Naive thymus-derived CD8-positive, alpha-beta T cell (primary cell): ENCODE measurements at places on chromosomes 11 and 22. TPM values are rescaled to one million over a fixed set of nuclear protein-coding genes. Genes with fewer than 3 reads are reported as not detected.

ABCC8 gene
- not detected for total RNA-seq

FDX1 gene
- 12.4 TPM for total RNA-seq

MMP8 gene
- not detected for total RNA-seq

LRRC75B gene
- not detected for total RNA-seq

CYP2R1 gene
- 14.7 TPM for total RNA-seq

P4HA3 gene
- total RNA-seq: not detected

TRPM5 gene
- total RNA-seq: 0.60 TPM

UPK3A gene
- not detected for total RNA-seq

MS4A4A gene
- not detected for total RNA-seq

ZDHHC5 gene
- total RNA-seq: 75.2 TPM

DSCAML1 gene
- total RNA-seq: 1.3 TPM

DNA sequence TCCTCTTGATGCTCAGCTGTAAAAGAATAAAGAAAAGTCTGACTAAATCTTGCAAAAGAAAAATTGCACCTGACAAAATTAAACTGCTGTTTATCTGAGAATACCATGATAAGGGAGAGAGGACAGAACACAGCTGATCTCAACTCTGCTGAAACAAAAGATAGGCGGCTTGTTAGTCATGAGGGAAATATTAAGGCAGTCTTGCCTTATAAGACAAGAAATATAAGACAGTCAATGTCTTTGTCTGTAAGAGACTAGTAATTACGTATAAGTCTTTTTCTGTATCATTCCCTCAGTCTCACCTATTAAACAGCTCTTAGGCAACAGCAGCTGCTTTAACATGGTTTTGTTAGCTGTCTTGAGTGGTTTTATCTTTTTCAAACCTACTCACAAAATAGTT is 296.6 kb downstream of the LUZP2 start:
- H3K4me3 ChIP-seq: no peak overlapping the region
- no peaks in the 10 kb centered on the region for H3K4me1 ChIP-seq
- no peak for DNase-seq
- no peaks in the 10 kb centered on the region for H3K36me3 ChIP-seq

GRCh38 chr22:32926600-32926999 is 125.1 kb downstream of the TIMP3 start:
- no peak overlapping the region for H3K27ac ChIP-seq
- no peak for DNase-seq
- no peaks in the 10 kb centered on the region for H3K4me1 ChIP-seq
- no peaks in the 10 kb centered on the region for H3K36me3 ChIP-seq
- H3K27me3 ChIP-seq: no peaks in the 10 kb centered on the region
- no peak overlapping the region for H3K4me3 ChIP-seq

DNA sequence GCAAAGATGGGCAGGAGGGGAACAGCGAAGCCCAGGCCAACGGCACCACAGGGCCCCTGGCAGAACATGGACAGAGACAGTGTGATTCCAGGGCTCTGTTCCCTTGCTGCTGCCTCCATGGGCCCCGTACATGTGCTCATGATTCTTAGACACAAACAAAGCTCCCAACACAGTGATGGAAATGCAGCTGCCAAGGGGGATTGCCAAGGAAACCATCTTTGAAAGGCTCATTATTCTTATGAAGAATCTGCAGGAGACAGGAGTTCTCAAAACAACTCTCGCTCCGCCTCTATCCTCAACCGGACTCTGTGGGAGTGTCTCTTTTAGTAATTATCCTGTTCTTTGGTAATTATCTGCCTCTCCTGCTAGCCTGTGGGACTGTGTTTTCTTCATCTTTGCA is 32.2 kb downstream of the SERPINH1 start:
- H3K4me3 ChIP-seq: no peak overlapping the region
- DNase-seq: no peak
- H3K36me3 ChIP-seq: no peaks in the 10 kb centered on the region
- H3K27me3 ChIP-seq: no peaks in the 10 kb centered on the region
- H3K27ac ChIP-seq: no peak overlapping the region

DNA sequence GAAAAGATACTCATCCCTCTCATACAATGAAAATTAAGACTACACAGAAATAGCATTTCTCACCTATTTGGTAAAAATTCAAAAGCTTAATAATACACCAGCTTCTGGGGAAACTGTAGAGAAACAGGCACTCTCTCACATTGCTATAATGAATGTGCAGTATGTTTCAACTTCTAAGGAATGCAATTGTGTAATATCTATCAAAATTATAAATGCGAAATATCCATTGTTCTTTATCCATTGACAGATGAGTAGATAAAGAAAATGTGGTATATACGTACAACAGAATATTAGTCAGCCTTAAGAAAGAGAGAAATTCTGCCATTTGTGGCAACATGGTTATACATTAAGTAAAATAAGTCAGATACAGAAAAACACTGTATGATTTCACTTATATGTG is 101.4 kb upstream of the OR9G4 start:
- no peaks in the 10 kb centered on the region for H3K4me1 ChIP-seq
- H3K36me3 ChIP-seq: no peaks in the 10 kb centered on the region
- DNase-seq: no peak
- no peak overlapping the region for H3K27ac ChIP-seq
- H3K4me3 ChIP-seq: no peak overlapping the region

GRCh38 chr11:47918882-47919495 is 61.4 kb upstream of the PTPRJ start:
- no peaks in the 10 kb centered on the region for H3K36me3 ChIP-seq
- no peaks in the 10 kb centered on the region for H3K27me3 ChIP-seq
- H3K27ac ChIP-seq: peak overlapping the region; percentile 90
- H3K4me3 ChIP-seq: no peak overlapping the region

GRCh38 chr11:11409901-11410300 is 56.9 kb upstream of the CSNK2A3 start:
- no peak for DNase-seq
- H3K27ac ChIP-seq: no peak overlapping the region
- H3K27me3 ChIP-seq: peaks cover 13% of the 10 kb centered on the region
- no peak overlapping the region for H3K4me3 ChIP-seq
- H3K4me1 ChIP-seq: no peaks in the 10 kb centered on the region

DNA sequence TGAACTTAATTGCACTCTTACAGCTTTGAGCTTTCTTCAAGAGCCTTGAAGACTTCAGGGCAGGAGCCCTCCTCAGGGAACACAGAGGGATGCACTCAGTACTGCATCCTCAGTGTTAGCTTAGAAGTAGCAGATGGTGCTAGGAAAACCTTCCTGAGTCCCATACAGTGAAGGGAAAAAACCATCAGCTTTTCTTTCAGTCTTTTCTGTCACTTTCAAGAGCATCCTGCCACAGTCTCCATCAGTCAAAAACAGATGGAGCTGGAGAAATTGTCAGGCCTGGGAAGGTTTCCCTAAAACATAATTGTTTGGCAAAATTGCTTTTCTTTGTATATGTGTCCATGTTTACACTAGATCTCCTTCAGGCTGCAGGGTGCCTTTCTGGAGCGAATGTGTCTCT is 384.1 kb downstream of the NELL1 start:
- DNase-seq: no peak
- H3K36me3 ChIP-seq: no peaks in the 10 kb centered on the region
- no peaks in the 10 kb centered on the region for H3K4me1 ChIP-seq
- H3K27me3 ChIP-seq: no peaks in the 10 kb centered on the region

DNA sequence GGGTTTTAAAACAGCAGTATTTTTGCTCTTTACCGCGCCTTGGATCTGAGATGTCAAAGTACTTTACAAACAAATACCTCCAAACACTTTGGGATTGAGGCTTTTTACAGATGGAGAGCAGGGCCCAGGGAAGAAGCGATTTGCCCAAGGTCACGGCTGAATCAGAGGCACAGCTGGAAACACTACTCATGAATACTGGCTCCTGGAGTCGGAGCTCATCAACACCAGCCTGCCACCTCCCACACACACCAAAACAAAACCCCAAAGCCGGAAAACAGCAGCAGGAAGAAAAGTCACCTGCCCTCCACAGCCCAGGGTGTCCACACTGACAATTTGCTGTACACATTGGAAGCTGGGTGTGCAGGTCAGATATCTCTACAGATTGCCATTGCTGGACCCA is 339.4 kb downstream of the CADM1 start:
- H3K27me3 ChIP-seq: peaks cover 28% of the 10 kb centered on the region
- no peaks in the 10 kb centered on the region for H3K4me1 ChIP-seq
- no peak overlapping the region for H3K4me3 ChIP-seq
- DNase-seq: no peak
- H3K36me3 ChIP-seq: no peaks in the 10 kb centered on the region

DNA sequence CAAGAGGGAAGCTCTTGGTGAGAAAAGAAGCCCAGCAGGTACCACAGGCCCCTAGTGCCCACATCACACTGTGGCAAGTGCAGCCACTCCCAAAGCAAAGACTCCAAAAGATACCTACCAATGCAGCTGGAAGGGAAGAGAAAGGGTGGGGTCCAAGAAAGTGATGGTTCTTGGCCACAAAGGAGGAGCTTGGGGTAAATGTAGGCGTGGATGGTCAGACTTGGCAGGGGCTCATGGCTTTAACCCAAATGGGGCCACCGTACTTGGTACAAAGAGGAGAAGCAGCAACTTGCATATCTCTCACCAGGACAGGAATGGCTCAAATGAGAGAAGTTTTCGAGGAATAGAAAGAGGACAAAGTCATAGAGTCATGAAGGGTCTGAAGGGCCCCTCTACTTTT is 4.8 kb downstream of the MAP3K11 start:
- H3K27ac ChIP-seq: peak overlapping the region; percentile 78
- no peak overlapping the region for H3K4me3 ChIP-seq
- peaks cover 41% of the 10 kb centered on the region for H3K4me1 ChIP-seq
- no peaks in the 10 kb centered on the region for H3K36me3 ChIP-seq
- DNase-seq: no peak

GRCh38 chr11:57015679-57016078 is 27.0 kb downstream of the OR5AK2 start:
- H3K27me3 ChIP-seq: peaks cover 4% of the 10 kb centered on the region
- no peak overlapping the region for H3K4me3 ChIP-seq
- H3K36me3 ChIP-seq: no peaks in the 10 kb centered on the region
- no peak for DNase-seq
- H3K27ac ChIP-seq: no peak overlapping the region

- no peak for DNase-seq
- no peaks in the 10 kb centered on the region for H3K27me3 ChIP-seq
- H3K27ac ChIP-seq: no peak overlapping the region
Observed at GRCh38 chr11:35388061-35388460, 31.3 kb downstream of the SLC1A2 start.

DNA sequence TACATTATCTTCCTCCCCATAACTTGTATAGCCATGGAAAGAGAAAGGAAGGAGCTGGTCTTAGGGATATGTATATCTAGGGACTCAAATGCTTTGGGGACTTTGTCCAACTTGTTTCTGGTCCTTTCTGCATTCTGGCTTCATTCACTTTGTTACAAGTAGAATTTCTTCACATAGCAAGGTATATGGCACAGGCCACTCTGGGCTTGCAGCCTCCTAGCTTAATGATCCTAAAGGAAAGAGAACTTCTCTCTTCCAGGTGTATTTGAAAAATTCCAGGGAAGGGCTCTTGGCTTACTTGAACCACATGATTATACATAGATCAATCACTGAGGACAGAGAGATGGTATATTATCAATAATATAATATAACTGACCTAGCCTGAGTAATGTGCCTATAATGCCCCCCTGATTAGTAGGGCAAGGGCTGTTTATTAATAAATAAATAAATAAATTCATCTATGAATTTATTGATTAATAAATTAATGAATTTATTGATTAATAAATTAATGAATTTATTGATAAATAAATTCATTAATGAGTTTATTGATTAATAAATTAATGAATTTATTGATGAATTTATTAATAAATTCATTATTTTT is 48.2 kb upstream of the CEP295 start:
- H3K27me3 ChIP-seq: peaks cover 4% of the 10 kb centered on the region
- no peak overlapping the region for H3K4me3 ChIP-seq
- peaks cover 6% of the 10 kb centered on the region for H3K4me1 ChIP-seq
- H3K27ac ChIP-seq: no peak overlapping the region
- no peaks in the 10 kb centered on the region for H3K36me3 ChIP-seq

DNA sequence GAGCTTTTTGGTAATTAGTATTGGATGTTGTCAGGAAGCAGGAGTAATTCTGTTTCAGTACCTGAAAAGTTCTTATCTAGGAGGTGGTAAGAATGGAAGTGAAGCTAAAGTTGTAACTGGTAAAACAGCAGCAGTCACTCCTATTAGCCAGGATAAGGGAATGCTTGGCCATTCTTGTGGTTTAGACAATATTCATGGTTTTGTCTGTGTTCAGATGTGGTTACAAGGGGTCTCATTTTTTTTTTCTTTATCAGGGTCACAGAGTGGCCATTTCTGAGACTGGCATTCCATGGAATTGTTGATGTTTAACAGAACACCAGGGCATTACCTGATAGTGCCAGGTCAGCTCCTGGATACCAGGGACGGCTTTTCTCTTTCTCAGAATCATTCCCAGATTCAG is 23.8 kb downstream of the TAF1D start:
- peaks cover 43% of the 10 kb centered on the region for H3K36me3 ChIP-seq
- H3K4me1 ChIP-seq: peaks cover 14% of the 10 kb centered on the region
- no peak for DNase-seq
- no peaks in the 10 kb centered on the region for H3K27me3 ChIP-seq
- no peak overlapping the region for H3K4me3 ChIP-seq
- H3K27ac ChIP-seq: peak overlapping the region; percentile 73

DNA sequence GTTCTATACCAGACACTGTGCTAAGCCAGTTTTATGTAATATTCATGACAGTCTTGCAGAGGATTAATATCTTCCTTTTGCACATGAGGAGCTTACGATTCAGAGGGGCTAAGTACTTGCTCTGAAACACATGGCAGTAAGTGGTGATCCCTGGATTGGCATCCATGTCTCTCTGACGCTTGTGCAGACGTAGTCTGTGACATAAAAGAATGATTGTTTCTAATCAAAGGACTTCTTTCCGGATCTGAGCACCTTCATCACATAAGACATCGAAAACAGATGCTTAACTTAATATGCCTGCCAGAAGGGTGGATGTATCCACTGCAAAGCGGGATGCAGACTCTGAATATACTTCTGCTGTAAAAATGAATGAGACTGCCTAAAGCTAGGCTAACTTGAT is 74.8 kb downstream of the ARHGAP42 start:
- H3K36me3 ChIP-seq: no peaks in the 10 kb centered on the region
- no peaks in the 10 kb centered on the region for H3K4me1 ChIP-seq
- no peak overlapping the region for H3K4me3 ChIP-seq
- DNase-seq: no peak

- H3K27me3 ChIP-seq: peaks cover 4% of the 10 kb centered on the region
- no peaks in the 10 kb centered on the region for H3K36me3 ChIP-seq
- peak overlapping the region; percentile 95 for H3K27ac ChIP-seq
- H3K4me3 ChIP-seq: peak overlapping the region; percentile 93
- no peak for DNase-seq
Observed at GRCh38 chr11:1570896-1571759, 943 bp downstream of the DUSP8 start.

DNA sequence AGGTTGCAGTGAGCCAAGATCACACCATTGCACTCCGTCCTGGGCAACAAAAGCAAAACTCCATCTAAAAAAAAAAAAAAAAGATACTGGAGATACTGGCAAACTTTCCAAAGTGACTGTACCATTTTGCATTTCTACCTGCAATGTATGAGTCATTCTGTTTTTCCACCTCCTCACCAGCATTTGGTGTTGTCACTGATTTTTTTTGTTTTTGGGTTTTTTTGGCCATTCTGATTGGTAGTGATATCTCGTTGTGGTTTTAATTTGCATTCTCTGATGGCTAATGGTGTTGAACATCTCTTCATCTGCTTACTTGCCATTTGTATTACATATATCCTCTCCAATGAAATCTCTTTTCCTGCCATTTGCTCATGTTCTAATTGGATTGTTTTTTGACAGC is 12.0 kb upstream of the RBX1 start:
- H3K27ac ChIP-seq: no peak overlapping the region
- H3K4me3 ChIP-seq: no peak overlapping the region
- no peaks in the 10 kb centered on the region for H3K36me3 ChIP-seq
- no peak for DNase-seq
- no peaks in the 10 kb centered on the region for H3K27me3 ChIP-seq
- H3K4me1 ChIP-seq: no peaks in the 10 kb centered on the region

GRCh38 chr11:749731-750130 is 2.5 kb downstream of the TALDO1 start:
- no peaks in the 10 kb centered on the region for H3K36me3 ChIP-seq
- H3K27ac ChIP-seq: no peak overlapping the region
- no peaks in the 10 kb centered on the region for H3K27me3 ChIP-seq
- DNase-seq: no peak
